ENCODE measurements at places on chromosomes 2 and 18.

GRCh38 chr2:222637067-222637466 is 18.8 kb downstream of the FARSB start:
- DNase-seq = no peak

DNA sequence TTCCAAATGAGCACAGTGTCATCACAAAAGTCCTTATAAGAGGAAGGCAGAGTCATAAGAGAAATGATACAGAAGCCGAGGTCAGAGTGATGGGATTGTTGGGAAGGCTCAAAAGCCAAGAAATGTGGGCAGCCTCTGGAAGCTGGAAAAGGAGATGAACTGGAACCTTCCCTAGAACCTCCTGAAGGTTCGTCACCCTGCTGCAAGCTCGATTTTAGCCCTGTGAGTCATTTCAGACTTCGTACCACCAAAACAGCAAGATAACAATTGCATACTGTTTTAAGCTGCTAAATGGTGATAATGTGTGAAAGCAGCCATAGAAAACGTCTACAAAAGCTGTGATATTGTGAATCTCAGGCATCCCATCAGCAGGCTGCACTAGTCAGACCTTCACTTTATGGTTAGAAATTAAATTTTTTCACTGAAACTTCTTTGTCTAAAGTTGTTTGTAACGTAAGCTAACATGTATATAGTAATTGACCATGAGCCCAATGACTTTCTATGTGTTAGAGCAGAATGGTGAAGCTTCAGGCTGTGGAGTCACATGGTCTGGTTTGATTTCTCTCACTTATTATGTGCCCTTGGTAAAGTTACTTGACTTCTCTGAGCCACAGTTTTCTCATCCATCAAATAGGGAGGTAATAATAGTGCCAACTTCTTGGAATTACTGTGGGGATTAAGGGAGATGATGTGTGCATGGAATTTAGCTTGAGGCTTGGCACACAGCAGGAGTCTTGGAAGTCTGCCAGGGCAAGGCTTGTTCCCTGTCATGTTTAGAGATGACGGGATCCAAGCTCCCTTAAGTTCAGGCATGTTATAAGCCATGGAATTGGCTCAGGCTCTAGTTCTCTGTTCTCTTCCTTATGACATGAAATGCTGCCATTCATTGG is 132.0 kb upstream of the CCDC195 start:
- no peak for DNase-seq

DNA sequence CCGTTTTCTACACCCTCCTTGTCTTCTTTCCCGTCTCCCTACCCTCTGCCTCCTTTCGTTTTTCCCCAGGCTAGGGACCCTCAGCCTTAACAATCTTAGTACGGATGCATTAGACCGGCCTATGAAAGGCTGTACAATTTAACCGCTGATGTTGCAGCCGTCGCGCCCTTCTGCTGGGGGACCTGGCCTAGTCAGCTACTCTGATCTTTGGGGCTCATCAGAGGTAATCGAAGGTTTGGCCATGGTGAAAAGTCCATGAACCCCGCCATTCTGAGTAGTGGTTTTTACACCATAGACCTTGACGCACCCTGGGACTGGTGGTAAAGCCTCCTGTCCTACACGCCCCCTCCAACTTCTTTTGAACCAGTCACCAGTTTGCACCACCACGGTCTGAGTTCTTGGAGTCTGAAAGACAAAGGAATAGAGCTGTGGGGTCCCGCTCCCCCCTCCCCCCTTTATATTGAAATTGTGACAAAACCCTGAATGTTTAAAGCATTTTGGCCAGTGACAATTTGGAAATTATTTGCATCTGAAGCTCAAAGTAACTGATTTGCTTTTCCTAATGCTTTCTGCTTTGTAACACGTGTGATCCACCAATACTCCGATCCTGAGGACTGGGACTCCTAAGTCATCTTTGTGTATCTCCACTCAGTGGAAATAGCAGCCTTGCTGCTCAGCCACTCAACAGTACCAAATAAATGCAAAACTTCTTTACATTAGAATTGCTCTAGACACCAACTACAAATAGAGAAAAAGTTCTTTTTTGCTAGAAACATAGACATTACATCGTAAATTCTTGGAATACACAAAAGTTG is 642 bp upstream of the SRSF7 start:
- no peak for DNase-seq

DNA sequence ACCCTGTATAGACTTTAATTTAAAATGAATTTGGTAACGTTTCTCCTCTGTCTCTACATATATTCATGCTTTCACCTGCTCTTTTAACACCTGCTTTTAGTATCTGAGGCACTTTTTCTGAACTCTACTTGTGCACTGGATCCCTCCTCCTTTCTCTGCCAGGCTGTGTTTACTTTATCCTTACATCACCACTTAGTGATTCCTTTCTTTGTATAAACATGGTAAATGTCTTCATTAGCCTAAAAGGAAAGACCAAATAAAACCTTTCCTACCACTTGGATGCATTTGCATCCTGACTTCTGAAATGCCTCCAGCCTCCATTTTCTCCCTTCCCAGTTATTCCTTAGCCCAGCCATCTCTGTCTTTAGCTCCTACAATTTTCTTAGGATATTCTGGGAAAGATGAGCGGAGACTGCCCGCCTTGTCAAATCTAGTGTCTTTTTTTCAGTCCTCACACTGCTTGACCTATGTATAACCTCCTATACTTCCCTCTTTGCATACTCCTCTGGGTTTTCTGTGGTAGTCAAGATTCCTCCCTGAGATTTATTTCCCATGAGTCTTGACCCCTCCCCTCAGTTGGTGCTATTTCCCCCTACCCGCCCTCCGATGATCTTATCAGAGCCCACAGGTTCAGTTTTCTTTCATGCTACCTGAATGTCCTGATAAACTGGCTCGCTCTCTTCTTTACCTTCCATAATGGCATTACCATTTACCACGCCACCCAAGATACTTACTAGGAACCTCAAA is 44.8 kb downstream of the REL start:
- DNase-seq = no peak

GRCh38 chr18:78770139-78770822 is 209.3 kb upstream of the SALL3 start:
- no peak for DNase-seq

GRCh38 chr2:239253264-239253663 is 147.6 kb downstream of the HDAC4 start:
- DNase-seq = no peak

GRCh38 chr18:69936191-69936558 is 11.5 kb downstream of the CD226 start:
- DNase-seq = no peak

GRCh38 chr2:102826904-102827303 is 65.1 kb downstream of the TMEM182 start:
- DNase-seq = no peak

- DNase-seq = no peak
Observed at GRCh38 chr2:204491528-204491927, 53.7 kb upstream of the PARD3B start.

DNA sequence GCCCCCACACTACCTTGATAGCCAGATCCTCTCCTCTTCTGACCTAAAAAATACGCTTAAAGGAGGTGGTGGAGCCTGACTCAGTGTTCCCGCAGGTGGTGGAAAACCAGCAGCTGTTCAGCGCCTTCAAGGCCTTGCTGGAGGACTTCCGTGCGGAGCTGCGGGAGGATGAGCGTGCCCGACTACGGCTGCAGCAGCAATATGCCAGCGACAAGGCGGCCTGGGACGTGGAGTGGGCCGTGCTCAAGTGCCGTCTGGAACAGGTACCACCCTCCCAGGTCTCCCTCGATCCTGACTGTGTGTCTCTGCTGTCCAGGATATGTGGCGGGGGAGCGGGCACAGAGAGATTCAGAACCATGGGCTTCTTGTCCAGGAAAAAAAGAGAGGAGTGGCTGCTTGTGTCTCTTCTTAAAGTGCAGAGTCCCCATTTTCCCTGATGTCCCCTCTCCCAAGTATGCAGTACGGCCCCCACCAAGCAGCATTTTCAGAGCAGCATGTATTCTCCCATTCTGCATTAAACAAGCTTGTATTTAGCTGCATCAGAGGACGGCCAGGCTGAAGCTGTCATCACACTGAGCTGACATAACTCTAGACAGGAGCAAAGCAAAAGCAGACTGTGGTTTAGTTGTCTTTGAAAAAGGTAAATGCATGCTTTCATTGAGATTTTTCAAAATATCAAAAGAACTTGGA is 101.6 kb downstream of the MTCL1 start:
- no peak for DNase-seq

- no peak for DNase-seq
Observed at GRCh38 chr18:60096428-60096827, 196.6 kb downstream of the PMAIP1 start.

- DNase-seq = no peak
Observed at GRCh38 chr2:128643221-128644065, 324.8 kb upstream of the HS6ST1 start.

- no peak for DNase-seq
Observed at GRCh38 chr2:111205774-111206173, 85.1 kb downstream of the BCL2L11 start.

DNA sequence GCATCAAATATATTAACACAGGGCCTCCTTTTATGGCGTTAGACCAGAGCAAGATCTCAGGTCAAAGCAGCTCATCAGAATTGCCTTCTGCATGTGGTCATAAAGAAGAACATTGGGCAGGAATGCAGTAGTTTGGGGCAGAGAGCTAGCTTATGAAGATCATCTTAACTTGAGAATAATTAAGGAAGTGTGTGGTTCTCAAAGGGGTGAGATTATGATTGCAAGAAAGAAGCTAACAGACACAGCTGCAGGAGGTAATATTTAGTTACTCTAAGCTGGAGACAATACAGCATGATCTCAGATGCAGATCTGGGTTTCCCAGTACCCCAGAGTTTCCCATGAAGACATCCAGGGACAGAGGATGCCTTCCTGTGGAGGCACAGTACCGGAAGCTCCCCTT is 91.6 kb downstream of the TTC27 start:
- no peak for DNase-seq

DNA sequence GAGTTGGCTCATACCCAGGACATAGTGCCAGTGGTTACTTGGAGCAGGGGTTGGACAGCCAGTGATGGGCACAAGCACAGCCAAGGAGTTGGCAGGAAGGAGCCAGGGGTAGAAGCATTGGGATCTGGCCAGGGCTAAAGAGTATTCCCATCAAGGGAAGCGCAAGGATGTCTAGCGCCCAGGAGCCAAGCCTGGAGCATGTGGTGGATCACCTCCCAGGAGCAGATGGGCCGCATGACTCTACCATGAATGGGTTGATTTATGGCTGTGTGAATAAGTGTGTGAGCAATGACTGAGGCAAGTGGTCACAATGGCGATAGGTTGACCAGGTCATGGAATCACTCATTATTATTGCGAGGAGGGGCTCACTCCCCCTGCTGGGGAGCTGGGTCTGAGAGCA is 111.1 kb downstream of the FHOD3 start:
- DNase-seq = no peak

DNA sequence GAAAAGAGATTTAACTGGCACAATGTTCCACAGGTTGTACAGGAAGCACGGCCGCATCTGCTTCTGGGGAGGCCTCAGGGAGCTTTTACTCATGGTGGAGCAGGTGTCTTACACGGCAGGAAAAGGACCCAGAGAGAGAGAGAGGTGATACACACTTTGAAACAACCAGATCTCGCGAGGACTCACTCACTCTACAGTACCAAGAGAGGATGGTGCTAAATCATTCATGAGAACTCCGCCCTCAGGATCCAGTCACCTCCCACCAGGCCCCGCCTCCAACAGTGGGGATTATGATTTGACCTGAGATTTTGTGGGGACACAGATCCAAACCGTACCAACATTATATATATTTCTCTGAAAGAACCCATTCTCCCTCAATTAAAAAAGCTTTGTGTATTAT is 79.7 kb upstream of the DOCK10 start:
- DNase-seq = no peak

DNA sequence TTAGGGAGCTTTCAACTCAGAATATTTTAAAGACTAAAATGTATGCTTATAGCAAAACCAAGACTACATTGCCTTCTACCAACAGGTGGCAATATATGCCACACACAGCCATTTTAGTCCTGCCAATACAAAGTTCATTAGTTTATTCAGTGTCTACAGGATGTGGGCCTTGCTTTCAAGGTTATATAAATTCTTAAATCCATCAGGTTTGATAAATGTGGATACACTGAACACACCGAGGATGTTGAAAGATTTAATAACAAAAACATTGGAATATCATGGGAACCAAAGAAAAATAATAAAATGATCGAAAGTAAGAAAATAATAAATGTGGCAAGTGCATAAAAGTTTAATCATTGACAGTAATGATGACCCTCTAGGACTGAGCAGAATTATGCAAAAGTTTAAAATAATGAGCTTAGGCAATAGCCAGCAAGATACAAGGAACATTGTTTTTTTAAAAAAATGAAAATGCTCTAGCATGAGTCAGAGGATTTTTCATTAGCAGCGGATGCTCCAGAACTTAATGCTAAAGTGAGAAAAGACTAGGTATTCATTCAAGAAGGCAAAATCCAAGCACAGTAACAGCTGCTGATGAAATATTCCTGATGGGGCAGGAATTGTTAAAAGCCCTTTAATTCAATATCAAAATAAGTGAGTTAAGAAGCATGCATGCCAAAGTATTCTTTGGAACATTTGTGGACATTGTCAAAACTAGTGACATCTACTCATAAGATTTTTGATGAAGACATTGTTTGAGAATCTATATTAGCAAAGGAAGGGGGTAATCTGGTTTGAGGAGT is 14.2 kb downstream of the SCN9A start:
- DNase-seq = no peak

GRCh38 chr18:46422552-46423055 is 234.4 kb downstream of the LOXHD1 start:
- DNase-seq = no peak

DNA sequence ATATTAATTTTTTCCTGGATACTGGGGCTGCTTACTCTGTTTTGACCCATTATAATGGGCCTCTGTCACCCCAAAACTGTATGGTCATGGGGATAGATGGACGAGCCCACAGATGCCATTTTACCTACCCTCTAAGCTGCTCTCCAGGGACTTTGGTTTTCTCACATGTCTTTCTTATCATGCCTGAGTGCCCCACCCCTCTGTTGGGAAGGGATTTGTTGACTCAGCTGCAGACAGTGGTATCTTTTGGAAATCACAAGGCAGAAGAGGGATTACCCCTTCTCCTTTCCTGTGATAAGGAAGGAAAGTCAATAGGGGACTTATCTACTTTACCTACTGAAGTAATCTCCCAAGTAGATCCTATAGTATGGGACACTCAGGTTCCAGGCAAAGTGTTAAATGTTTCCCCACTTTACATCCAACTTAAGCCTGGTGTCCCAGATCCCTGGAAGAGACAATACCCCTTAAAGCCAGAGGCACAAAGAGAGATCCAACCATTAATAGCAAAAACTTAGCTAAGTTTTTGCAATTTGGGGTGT is 182.7 kb downstream of the RNF152 start:
- DNase-seq = no peak

GRCh38 chr2:43041661-43042360 is 184.6 kb downstream of the ZFP36L2 start:
- DNase-seq = no peak

GRCh38 chr2:217186152-217186551 is 326.3 kb upstream of the TNP1 start:
- DNase-seq = no peak

DNA sequence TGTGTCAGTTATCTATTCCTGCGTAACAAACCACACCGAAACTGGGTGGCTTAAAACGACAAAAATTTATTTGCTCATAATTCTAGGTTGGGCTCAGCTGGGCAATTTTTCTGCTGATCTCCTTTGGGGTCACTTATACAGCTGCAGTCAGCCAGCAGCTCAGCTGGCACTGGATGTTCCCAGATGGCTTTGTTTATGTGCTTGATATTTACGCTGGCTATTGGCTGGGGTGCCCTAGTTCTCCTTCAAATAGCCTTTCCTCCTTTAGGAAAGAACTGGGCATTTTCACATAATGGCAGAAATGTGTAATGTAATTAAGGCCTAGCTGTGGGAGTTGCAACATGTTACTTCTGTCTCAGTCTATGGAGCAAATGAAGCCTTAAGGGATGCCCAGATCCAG is 142.2 kb downstream of the B3GNT2 start:
- DNase-seq = no peak
